ENCODE measurements at places on chromosomes 11 and 22.

DNA sequence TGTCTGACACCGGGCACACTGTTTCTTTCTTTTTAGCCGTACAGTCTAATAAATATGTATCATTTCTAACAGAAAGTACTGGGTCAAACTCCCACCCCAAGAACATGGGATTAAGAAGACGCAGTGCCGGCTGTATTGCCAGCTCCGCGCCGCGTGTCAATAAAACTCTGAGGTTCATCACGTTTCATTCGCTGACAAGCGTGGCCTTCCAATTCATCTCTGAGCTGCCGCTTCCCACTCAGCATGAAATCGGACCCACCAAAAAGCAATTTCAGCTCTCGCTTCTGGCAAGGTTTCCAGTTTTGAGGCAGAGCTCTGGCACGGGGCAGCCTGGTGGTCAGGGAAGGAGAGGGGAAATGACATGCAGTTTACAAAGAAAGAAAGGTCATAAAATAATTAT, 819.8 kb downstream of the OPCML start:
- no peak for DNase-seq

GRCh38 chr11:133713406-133713805, 131.9 kb downstream of the SPATA19 start:
- no peak for DNase-seq

DNA sequence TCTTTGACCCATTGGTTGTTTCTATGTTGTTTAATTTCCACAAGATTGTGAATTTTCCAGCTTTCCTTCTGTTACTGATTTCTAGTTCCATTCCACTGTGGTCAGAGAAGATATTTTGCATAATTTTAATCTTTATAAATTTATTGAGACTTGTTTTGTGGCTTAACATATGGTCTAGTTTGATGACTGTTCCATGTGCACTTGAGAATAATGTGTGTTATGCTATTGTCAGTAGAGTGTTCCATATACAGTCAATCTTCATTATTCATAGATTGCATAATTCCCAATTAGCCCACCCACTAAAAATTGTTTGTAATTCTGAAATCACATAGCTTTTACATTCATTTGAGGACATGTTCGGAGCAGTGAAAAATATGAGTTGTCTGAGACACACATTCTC, 346.1 kb upstream of the DDI1 start:
- no peak for DNase-seq

GRCh38 chr22:27358096-27358870, 443.3 kb downstream of the MN1 start:
- DNase-seq = no peak

GRCh38 chr11:130874955-130875531, 41.2 kb downstream of the SNX19 start:
- no peak for DNase-seq

- DNase-seq = no peak
Measured at GRCh38 chr11:133491680-133492383, 40.5 kb downstream of the OPCML start.

GRCh38 chr11:3022300-3022967, 30.3 kb upstream of the NAP1L4 start:
- DNase-seq = no peak

DNA sequence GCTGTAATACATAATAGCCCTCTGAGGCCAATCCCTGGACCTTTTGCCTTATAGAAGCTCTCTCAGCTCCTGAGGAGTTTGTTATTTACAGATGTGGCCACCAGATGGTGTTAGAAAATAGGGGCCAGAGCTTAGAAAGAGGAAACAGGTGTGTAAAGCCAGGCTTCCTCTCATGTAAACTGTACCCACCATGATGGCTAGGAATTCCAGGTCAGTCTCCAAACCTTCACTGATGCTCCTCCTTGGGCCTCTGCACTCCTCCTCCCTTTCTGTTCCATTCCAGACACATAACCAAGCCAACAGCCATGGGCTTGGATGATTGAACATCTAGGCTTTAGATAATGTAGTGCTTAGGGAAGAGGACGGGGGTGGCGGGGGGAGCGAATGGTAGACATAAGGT, 39.7 kb downstream of the USP35 start:
- peak; percentile 64 for DNase-seq

- no peak for DNase-seq
Measured at GRCh38 chr11:44071157-44071556, 5.1 kb downstream of the ACCS start.

DNA sequence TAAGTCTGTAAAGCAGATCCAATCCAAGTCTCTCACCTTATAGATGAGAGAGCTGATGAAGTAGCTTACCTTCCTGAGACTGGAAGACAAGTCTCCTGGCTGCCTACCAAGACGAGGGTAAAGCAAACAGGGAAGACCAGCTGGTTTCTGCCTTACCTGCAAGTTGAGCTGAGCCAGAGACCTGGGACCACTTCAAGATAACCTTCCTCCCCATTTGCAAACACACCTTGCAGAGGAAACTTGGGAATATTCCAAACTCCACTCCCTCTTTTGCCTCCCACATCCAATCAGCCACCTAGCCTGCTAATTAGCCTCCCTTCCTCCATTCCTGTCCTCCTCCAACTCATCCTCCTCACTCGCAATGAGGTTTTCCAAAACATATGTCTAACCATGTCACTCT, 23.4 kb upstream of the ROBO3 start:
- no peak for DNase-seq

- no peak for DNase-seq
Measured at GRCh38 chr11:61056571-61056970, 45.7 kb upstream of the CD5 start.

DNA sequence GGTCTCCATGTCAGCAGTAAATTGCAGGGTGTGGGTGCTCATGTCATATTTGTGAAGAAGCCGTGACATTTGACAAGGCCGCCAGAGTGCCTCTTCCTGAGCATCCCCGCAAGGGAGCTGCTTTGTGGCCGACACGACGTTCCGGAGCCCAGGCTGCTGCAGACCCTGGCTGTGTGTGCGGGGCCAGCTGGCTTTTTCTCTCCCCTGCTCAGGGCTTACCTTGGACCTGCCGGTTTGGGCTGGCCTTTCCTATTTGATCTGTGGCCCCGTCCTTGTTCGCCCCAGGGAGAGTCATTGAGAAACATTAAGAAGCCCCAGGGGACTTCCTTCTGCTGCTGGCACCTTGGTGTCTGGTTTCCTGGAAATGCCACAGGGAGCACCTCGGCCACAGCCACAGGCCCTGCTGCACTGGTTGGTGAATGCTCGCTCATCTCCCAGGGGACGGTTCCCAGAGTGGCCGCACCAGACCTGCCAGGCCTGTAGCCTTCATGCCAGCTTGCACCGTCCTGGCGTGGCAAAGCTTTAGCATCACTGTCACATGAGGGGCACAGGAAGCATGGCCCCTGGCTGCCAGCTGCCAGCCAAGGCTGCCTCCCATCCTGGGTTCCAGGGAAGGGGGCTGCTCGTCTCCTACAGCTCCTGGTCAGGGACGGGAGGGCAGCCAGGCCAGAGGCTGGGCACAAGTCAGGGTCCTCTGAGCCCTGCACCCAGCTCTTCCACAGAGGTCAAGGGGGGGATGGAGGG, 5.4 kb downstream of the GRK2 start:
- no peak for DNase-seq

GRCh38 chr11:114358716-114359115, 41.6 kb downstream of the C11orf71 start:
- DNase-seq = no peak

DNA sequence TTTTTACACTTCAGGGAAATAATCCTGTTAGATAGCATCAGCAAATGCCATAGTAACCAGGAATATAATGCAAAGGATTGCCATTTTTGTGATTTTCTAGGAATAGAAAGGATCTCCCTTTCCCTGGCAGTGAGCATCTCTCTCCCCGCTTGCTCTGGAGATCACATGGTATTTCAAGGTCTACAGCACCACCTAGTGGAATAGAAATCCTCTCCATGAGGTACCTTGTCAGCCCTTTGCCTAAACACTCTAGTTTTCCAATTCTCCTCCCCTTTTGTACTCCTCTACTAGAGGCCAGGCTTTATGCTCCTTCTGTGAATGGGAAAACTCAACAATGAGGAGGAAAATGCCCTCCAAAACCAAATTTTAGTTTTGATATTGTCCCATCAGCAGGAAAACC, 78.4 kb downstream of the XRRA1 start:
- DNase-seq = no peak

DNA sequence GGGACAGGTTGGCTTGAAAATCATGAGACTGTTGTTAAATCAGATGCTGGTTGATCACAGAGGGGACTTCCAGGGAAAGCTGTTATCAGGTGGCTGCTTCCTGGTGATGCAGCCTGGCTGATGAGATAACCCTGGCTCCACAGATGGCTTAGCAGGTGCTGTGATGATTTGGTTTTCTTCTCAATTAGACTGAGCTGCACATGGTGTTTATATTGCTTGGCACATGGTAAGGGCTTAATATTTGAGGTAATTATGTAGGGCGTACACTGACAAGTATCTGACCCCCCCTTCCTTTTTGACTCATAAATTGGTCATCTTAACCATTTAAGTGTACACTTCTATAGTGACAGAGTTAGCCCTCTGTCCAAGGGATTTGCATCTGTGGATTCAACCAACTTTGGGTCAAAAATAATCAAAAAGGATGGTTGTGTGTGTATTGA, 7.0 kb downstream of the RPS3 start:
- peak; percentile 39 for DNase-seq

DNA sequence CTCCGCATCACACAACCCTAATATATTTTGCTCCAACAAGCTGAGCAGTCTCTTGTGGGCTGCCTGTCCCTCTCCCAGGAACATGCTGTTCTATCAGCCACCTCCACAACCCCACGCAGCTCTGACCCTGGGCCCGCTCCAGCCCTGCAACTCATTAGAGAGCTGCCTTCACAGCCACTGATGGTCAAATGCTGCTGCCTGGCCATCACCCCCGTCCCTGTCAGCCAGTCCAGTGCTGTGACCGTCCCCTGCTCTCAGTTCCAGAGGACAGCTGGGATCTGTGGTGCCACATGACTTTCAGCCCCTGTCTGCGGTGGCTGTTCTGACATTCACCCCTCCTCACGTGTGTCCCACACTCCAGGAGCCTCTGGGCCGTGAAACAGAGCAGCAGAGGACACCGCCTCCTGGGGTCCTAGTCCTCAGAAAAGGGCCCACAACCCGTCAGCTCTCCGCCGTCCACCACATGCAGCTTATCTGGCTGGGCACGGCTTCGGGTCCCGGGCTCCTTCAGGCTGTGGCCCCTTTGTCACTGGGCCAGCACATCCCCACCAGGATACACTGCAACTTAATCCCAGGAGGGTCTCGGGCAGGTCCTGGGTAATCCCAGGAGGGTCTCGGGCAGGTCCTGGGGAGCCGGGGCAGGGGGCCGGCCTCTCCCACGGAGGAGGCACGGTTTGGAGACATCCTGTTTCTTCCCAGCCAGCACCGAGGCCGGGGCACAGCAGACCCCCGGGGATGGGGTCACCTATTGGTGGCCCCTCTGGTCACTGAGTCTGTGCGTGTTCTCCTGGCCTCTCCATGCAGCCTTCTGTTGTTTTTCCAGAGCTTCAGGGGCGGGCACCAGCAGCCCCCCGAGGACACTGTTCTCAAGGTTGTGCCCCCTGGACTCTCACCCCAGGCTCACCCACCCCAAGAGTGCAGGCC, 15.1 kb downstream of the CRELD2 start:
- DNase-seq = no peak

GRCh38 chr11:103552086-103552485, 442.9 kb downstream of the DYNC2H1 start:
- no peak for DNase-seq

- no peak for DNase-seq
Measured at GRCh38 chr11:60951904-60952741, at the start of gene SLC15A3. Gene SLC15A3, minus strand, starts transcription at chr11:60952176. Its CDS starts 625 bp downstream, at chr11:60951551.

DNA sequence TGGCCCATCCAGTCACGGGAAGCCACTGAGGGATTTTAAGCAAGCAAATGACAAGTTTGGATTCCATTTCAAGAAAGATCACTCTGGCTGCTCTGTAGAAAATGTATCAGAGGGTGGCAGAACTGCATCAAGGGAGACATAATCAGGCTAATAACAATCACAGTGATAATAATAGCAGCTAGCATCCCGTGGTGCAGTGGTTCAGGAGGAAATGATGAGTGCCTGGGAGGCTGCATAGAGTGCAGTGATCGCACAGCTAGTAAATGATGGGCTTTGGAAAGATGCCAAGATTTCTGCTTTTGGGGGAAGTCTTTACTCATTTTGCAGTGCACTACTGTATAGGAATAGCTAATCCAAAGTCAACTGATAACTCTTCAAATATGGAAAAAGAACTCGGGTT, 35.8 kb downstream of the TNRC6B start:
- no peak for DNase-seq

DNA sequence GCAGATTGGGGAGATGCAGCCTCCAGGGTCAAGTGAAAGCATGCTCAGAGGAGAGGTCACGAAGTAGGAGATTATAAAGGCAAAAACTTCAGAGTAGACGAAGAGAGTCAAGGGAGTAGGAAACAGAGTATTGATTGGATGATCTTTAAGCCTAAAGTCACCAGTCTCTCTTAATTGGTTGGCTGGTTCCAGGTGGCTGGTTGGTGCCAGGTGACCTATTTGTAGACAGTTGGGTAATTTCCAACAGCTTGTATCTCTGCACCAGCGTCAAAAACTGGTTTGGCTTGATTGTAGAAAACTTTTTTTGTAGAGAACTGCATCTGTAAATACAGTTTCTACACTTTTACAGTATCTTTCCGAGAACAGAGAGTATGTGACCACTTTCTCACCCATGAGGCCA, 75.7 kb upstream of the CCDC90B start:
- no peak for DNase-seq

DNA sequence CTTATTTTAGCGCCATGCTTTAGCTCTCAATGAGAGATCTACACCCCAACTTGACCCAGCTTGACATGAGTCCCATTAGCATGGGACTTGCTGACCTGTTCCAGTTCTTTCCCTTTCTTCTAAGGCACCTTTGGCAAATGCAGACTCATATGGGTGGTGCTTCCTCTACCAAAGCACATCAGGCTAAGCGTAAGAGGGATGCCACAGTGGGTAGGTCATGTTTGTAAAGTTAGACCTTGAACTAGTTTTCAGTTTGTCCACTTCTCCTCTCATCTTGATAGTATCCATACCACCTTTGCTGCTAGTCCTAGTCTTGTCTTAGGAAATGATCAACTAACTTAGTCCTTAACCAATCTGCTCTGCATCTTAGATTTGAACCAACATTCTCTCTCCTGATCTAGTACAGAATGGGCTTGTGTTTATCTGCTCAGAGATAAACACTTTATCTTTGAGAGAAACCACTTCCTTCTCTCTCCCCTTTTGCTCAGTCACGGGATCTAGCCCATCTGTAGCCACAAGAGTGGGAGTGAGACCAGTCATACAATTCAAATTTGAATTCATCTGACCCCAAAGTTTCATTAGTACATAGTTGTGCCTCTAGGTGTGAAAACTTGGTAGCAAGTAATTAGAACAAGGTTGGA, 72.1 kb upstream of the CD44 start:
- no peak for DNase-seq
